ENCODE measurements at places on chromosomes 13 and 19.
A peak's percentile ranks its signal among the peaks of the same experiment; 100 is the strongest.

- DNase-seq, result no peak
Measured at GRCh38 chr13:46296115-46296822, 84.5 kb downstream of the LRRC63 start.

GRCh38 chr13:80572923-80573316, 232.0 kb upstream of the SPRY2 start:
- DNase-seq, result no peak

DNA sequence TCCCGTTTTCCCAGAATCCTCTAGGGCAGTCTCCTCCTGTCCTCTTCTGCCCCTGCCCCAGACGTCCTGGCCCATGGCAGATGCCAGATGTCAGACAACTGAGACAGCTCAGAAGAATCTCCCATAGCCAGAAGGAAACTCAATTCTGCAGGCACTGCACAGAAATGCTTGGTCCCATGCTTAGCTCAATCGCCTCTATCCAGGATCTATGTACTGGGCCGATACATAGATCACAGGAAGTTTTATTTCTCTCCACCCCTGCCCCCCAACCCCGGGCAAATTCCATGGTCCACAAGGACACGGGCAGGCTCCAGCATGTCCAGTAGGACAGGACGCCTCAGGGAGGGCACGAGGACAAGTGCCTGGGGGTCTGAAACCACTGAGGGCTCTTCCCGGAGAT, 4.8 kb downstream of the MBD3 start:
- DNase-seq, result no peak

GRCh38 chr13:41384749-41385503, 72.4 kb upstream of the RGCC start:
- DNase-seq, result no peak

DNA sequence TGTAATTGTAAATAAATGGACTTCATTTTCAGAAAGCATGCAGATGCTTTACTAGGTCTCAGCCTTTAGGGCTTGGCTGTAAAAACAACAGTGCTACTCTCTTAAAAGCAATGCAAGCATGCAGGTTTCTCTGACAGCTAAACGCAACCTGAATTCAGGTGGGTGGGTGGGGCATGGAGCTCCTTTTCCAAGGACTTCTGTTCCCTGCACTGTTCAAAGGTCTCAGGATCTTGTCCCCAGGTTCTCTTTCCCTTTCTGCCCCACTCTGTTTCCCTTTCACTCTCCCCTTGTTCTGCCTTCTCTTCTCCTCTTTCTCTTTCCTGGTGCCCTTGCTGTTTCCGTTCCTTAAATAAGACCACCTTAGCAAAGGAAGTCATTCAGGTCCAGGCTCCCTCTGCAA, 1527.5 kb upstream of the SLC10A2 start:
- DNase-seq, result no peak

GRCh38 chr13:113658836-113659235, 838 bp upstream of the ATP4B start:
- no peak for DNase-seq

DNA sequence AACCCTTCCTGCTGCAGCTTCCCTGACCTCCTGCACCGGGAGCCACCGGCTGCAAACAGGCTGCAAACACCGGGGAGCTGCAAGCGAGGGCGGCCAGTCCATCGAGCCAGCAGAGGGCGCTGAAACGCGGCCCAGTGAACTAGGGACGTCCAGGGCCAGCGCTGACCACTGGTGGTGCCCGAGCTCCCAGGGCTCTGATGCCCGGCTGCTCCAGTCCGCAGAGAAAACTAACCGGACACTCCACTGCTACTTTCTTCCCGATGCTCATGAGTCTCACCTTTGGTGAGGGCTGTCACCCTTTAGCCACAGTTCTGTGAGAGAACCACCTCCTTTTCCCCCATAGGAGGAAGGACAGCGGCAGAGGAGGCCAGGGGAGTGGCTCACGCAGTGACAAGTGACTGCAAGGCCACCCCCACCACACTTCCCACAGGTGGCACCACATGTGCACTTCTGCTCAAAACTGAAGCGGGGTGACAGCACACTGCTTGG, 82.8 kb upstream of the MTIF3 start:
- peak; percentile 72 for DNase-seq

DNA sequence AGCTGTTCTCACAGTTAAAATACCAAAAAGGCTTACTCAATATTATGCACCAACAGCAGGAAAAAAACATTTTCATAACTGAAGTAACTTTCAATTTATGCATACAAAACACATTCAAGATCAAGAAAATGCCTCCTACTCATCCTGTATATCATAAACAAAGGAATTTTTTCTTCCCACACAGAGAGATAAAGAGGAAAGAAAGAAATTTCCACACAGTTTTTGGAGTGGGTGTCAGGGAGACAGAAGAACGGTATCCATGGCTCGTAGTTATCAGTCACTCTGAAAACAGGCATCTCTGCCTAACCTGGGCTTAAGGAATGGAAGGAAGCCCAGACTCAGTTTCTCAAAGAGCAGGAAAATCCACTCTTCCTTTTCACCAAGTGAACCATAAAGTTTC, 92.4 kb upstream of the SIAH3 start:
- DNase-seq, result no peak

GRCh38 chr19:31519256-31519655, 170.0 kb upstream of the TSHZ3 start:
- DNase-seq, result no peak
